ENCODE measurements at places on chromosomes 2 and 18. TPM values are rescaled to one million over a fixed set of nuclear protein-coding genes. Genes with fewer than 3 reads are reported as not detected.

TIA1 gene
- total RNA-seq: 56.2 TPM

- no peak overlapping the region for H3K4me3 ChIP-seq
- no peak for DNase-seq
- no peaks in the 10 kb centered on the region for H3K27me3 ChIP-seq
Observed at GRCh38 chr2:58137221-58137620, 90.6 kb downstream of the VRK2 start.

EMILIN1 gene
- total RNA-seq: 26.1 TPM

GRCh38 chr2:227480528-227480927 is 8.6 kb downstream of the AGFG1 start:
- H3K4me3 ChIP-seq: no peak overlapping the region
- H3K27ac ChIP-seq: no peak overlapping the region
- DNase-seq: no peak
- H3K36me3 ChIP-seq: no peaks in the 10 kb centered on the region

CDK5R2 gene
- not detected for total RNA-seq

GRCh38 chr2:108268001-108268400 is 20.7 kb upstream of the SULT1C2 start:
- no peak overlapping the region for H3K4me3 ChIP-seq
- no peak overlapping the region for H3K27ac ChIP-seq
- peaks cover 2% of the 10 kb centered on the region for H3K4me1 ChIP-seq
- no peaks in the 10 kb centered on the region for H3K27me3 ChIP-seq
- no peak for DNase-seq

TMEM163 gene
- total RNA-seq: 0.17 TPM

DNA sequence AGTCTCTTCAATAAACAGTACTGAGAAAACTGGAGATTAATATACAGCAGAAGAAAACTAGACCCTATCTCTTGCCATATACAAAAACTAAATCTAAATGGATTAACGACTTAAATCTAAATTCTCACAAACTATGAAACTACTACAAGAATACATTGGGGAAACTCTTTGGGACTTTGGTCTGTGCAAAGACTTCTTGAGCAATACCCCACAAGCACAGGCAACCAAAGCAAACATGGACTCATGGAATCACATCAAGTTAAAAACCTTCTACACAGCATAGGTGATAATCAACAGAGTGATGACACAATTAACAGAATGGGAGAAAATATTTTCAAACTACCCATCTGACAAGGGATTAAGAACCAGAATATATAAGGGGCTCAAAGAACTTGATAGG is 848.2 kb upstream of the NRXN1 start:
- H3K4me1 ChIP-seq: no peaks in the 10 kb centered on the region
- no peak overlapping the region for H3K4me3 ChIP-seq
- no peak for DNase-seq

DNA sequence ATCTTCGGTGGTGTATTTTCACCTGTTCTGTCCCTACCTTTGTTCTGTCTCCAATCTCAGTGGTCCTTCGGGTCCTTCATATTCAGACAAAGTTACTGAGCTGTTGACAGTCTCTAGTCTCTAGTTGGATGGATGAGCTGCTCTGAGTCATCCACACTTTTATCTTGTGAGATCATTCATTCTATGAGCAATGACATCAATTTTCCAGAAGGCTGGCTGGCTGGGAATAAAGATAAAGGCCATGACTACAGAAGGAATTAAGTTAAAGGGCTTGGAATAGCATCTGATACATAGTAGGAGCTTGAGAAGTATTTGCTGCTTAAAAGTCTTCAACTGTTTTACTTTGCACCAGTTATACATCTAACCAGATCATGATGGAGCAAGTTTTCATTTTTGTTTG is 43.1 kb upstream of the SLC39A10 start:
- no peaks in the 10 kb centered on the region for H3K36me3 ChIP-seq
- no peak for DNase-seq
- H3K4me1 ChIP-seq: no peaks in the 10 kb centered on the region
- H3K27me3 ChIP-seq: no peaks in the 10 kb centered on the region
- no peak overlapping the region for H3K4me3 ChIP-seq

GRCh38 chr2:231890896-231891513 is 35.2 kb downstream of the NPPC start:
- H3K4me3 ChIP-seq: no peak overlapping the region
- no peaks in the 10 kb centered on the region for H3K36me3 ChIP-seq
- no peak for DNase-seq
- H3K27ac ChIP-seq: no peak overlapping the region
- no peaks in the 10 kb centered on the region for H3K4me1 ChIP-seq

DNA sequence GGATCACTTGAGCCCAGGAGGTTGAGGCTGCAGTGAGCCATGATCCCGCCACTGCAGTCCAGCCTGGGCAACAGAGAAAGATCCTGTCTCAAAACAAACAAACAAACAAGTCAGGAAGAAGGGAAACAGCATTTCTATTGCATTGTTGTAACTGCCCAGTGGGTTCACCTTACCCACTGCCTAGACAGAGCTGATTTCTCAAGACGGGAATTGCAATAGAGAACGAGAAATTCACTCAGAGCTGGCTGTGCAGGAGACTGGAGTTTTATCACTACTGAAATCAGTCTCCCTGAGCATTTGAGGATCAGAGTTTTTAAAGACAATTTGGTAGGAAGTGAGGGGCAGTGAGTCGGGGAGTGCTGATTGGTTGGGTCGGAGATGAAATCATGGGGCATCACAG is 24.2 kb upstream of the RTTN start:
- no peak overlapping the region for H3K4me3 ChIP-seq
- DNase-seq: no peak
- no peak overlapping the region for H3K27ac ChIP-seq
- H3K27me3 ChIP-seq: no peaks in the 10 kb centered on the region

GRCh38 chr2:48507111-48507510 is 22.8 kb upstream of the STON1 start:
- H3K4me3 ChIP-seq: no peak overlapping the region
- H3K27me3 ChIP-seq: no peaks in the 10 kb centered on the region
- DNase-seq: no peak
- H3K36me3 ChIP-seq: peaks cover 4% of the 10 kb centered on the region
- H3K4me1 ChIP-seq: no peaks in the 10 kb centered on the region

DNA sequence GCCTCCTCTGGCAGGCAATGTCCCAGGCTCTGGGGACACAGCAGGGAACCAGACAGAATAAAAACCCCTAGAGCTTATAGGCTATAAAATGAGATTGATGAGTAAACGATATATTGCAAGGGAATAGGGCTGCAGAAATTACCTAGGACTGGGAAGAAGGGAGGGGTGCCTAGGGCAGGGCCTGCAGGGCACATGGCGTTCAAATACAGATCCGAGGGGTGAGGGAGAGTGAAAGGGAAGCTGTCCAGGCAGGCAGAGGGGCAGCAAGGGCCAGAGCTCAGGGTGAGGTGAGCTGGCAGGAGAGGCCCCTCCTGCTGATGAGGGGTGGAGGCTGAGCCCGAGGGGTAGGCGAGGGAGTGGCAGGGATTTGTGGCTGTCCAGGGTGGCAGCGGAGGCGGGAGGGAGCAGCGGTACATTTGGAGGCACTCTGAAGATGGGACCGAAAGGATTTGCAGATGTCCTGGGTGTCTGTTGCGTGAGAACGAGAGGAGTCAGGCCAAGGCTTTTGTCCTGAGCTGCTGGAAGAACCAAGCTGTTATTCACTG is 33.7 kb downstream of the KCNIP3 start:
- no peak overlapping the region for H3K27ac ChIP-seq
- H3K4me3 ChIP-seq: no peak overlapping the region

DNA sequence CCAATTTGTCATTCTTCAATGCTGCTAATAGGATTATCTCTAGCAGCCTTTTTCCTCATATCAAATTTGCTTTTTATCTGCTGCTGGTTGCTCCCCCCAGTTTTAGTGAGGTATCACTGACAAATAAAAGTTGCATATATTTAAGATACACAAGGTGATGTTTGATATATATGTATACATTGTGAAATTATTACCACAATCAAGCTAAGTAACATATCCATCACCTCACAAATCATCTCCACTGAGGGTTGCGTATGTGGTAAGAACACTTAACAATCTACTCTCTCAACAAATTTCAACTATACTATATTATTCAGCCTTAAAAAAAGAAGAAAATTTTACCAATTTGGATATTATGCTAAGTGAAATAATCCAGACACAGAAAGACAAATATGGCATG is 30.5 kb upstream of the UBE2E3 start:
- H3K36me3 ChIP-seq: no peaks in the 10 kb centered on the region
- no peaks in the 10 kb centered on the region for H3K27me3 ChIP-seq
- H3K4me3 ChIP-seq: no peak overlapping the region

DNA sequence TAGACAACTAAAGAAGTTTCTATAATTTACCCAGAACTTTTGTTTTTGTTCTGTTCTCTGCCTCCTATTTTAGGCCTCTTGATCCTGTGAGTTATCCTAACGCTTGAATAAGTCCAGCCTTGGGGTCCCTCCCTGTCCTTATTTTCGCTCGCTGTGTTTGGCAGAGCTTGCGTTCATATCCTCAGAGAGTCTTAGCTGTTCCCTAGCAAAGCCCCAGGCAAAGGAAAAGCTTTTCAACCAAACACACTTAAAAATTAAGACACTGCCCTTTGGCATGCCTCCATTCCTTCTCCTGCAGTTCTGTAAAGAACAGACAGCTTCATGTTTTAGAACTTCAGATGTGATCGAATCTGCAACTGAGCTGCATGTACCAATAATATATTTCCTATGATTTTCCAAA is 517.2 kb downstream of the SUCLG1 start:
- H3K4me1 ChIP-seq: no peaks in the 10 kb centered on the region
- H3K27me3 ChIP-seq: no peaks in the 10 kb centered on the region
- DNase-seq: no peak
- no peak overlapping the region for H3K27ac ChIP-seq
- no peak overlapping the region for H3K4me3 ChIP-seq

- no peak overlapping the region for H3K27ac ChIP-seq
- no peaks in the 10 kb centered on the region for H3K36me3 ChIP-seq
- H3K27me3 ChIP-seq: no peaks in the 10 kb centered on the region
- H3K4me1 ChIP-seq: no peaks in the 10 kb centered on the region
- no peak for DNase-seq
Observed at GRCh38 chr18:39661856-39662366, 2096.3 kb upstream of the CELF4 start.

DNA sequence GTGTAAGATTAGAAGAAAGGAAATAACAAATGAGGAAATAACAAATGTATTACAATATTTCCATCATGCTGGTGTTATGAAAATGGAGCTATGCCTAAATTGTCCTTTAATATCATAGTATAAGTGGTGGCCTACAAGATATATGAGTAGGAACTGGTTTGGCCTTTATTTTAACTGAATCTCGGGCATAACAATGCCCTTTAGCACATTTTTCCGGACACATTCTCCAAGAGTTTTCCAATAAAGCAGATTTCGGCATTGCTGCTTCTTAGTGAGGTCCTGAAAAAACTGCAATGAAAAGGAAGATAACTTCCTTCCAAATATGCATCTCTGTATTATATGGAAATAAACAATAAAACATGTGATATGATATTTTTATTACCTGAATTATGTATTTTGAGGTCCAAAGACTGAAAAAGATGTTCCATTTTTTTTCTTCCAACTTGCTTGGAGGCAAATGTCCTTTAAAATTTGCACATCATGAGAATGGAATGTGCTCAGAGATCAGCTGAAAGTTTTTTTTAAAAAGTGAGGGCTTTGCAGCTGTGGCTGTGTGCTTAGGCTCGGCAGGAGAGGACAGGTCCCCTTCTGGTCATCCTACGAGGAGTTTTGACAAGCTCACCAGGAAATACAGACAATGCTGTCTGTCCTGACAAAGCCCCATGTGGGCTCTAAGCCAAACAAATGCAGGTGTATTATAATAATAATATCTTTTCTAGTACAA is 132.3 kb upstream of the RND3 start:
- H3K27me3 ChIP-seq: no peaks in the 10 kb centered on the region
- H3K27ac ChIP-seq: no peak overlapping the region
- H3K4me3 ChIP-seq: no peak overlapping the region
- no peaks in the 10 kb centered on the region for H3K36me3 ChIP-seq

DNA sequence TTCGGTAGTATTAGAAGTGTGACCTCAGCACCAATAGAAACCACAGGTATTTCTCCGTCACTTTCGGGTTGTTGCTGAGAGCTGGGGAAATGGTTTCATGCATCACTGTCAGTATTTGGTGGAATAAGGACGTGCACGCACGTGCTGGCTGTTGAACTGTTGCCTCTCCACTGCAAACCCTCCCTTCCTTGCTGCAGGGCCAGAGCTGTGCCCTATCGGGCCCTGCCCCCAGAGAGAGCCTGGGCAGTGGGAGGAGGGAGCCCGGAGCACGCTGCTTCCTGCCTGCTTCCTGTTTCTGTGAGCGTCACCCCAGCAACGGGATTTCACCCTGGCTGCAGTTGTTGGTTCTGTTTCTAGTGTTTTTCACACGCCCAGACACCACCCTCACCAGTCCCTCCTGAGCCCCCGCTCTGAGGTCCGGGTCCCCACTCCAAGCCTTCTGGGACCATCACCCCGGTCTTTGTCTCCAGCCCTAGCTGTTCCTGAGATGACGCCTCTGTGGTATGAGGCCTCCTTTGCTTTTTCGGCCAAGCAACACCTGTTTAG is 47.4 kb downstream of the LRRFIP1 start:
- peak overlapping the region; percentile 76 for H3K27ac ChIP-seq
- no peaks in the 10 kb centered on the region for H3K36me3 ChIP-seq
- no peaks in the 10 kb centered on the region for H3K27me3 ChIP-seq
- DNase-seq: peak; percentile 66

DNA sequence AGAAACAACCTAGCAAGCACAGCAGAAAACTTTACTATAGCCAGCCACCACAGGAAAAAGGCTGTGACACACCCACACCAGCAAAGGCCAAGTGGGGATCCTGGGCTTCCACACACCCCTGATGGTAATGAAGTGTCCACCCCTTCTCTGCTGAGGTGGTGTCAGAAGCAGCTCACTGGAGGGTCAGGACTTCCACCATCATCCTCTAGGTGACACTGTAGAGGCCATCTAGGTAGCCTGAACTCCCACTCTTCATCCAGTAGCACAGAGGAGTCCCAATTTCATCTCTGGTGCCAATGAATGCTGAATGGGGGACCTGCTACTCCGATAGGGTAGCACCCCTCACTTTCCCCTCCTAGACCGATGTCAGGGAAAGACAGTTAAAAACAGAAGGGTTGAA is 1544.4 kb downstream of the LRP1B start:
- no peaks in the 10 kb centered on the region for H3K36me3 ChIP-seq
- H3K27me3 ChIP-seq: no peaks in the 10 kb centered on the region
- H3K4me1 ChIP-seq: no peaks in the 10 kb centered on the region
- H3K4me3 ChIP-seq: no peak overlapping the region

ST6GAL2 gene
- total RNA-seq: 3.1 TPM
